ENCODE measurements at places on chromosomes 12 and 14.

DNA sequence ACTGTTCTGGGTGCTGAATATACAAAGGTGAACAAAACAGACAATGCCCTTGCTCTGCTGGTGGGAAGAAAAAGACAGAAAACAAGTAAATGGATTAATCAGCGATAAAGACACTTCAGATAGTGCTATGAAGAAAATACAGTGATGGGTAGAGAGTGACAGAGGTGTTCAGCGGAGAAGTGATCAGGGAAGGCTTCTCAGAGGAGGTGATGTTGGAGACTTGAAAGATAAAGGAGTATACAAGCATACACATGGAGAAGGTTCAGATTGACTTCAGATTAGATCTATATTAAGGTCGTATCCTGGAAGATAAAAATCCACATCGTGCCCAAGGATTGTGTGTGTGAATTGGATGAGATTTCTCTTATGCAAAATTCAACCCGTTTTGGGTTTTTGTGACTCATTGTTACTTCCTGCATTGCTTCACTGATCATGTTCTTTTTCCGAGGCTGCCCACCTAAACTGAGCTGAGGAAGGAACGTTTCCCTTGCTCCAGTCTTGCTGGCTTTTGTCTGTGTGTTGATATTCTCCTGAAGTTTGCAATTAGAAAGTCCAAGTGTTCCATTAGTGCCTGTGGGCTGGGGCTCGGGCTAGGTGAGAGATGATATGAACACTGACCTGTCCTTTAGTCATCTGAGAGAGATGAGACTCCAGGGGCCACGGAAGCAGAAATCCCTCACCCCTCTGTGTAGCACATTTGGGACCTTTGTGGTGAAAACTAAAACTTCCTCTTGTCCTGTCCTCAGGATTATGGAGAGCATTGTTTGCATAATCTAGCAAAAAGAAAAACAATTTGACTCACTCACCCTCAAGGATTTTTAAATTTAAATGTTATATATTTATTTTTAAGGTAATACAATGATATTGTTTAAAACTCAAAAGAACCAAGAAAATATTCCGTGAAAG, 27.6 kb downstream of the PLXNC1 start:
- no peak for DNase-seq

GRCh38 chr12:54412348-54412747, 6.7 kb downstream of the ITGA5 start:
- no peak for DNase-seq

GRCh38 chr14:77180726-77181602, 634 bp upstream of the TMEM63C start:
- DNase-seq, result no peak

GRCh38 chr12:65263777-65264176, 14.7 kb upstream of the MSRB3 start:
- DNase-seq, result no peak

All from stimulated activated CD4-positive, alpha-beta T cell treated with anti-CD3 and anti-CD28 coated beads, Interleukin-1b, Interleukin-23, amount 100 ng/mL, for 1 hour (primary cell).